Uterus (tissue), 4 donors: ENCODE measurements at places on chromosomes 11 and 22. TPM values are rescaled to one million over a fixed set of nuclear protein-coding genes. Genes with fewer than 3 reads are reported as not detected.

ANO9 gene
- total RNA-seq: 0.79 TPM

CHRM4 gene
- total RNA-seq: not detected

OR2AG2 gene
- not detected for total RNA-seq

IGSF9B gene
- total RNA-seq: 31.5 TPM

DUSP8 gene
- 1.9 TPM for total RNA-seq

DNA sequence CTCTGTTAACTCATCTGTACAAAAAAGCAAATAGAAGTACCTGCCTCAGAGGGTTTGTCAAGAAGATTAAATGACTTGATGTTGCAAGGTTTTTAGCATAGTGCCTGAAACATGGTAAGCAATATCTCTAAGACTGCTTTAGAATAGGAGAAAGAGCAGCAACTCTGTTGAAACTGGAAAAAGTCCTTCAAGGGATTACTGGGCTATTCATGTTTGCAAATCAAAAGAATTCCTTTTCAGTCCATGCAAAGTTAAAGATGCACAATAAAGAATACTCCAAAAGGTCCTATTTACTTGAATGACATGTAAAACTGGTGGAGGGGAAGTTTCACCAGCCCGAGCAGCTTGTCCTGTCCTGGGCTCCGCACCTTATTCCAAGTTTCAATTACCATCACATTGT is 70.6 kb downstream of the C2CD3 start:
- H3K27me3 ChIP-seq: no peaks in the 10 kb centered on the region
- no peak for DNase-seq
- H3K27ac ChIP-seq: no peak overlapping the region

DNA sequence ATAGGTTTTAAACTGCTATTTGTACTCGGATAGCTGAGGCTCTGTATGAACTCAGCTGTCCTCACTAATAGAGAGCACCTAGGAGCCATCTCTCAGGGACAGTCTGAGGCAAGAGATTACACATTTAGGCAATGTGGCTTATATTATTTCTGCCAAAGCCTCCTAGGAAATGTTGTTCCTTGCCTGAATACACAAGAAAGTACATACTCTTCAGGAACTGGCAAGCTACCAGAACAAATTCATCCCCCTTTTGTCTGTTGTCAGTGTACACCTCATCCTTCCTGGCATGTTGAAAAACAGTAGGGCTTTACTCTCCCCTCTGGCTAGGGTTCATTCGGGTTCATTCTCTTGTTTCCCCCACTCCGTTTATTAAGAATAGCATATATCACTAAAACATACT is 615.9 kb upstream of the FAT3 start:
- no peak overlapping the region for H3K4me3 ChIP-seq
- H3K36me3 ChIP-seq: no peaks in the 10 kb centered on the region
- no peak overlapping the region for H3K27ac ChIP-seq
- no peak for DNase-seq

GRCh38 chr11:67033661-67034166 is 10.8 kb downstream of the SYT12 start:
- H3K27ac ChIP-seq: peak overlapping the region; percentile 63
- H3K36me3 ChIP-seq: no peaks in the 10 kb centered on the region
- DNase-seq: peak; percentile 69
- no peaks in the 10 kb centered on the region for H3K4me1 ChIP-seq
- no peak overlapping the region for H3K4me3 ChIP-seq

- H3K27me3 ChIP-seq: no peaks in the 10 kb centered on the region
- H3K4me1 ChIP-seq: no peaks in the 10 kb centered on the region
- no peak overlapping the region for H3K27ac ChIP-seq
Observed at GRCh38 chr22:45642986-45643385, 28.6 kb upstream of the ATXN10 start.

DNA sequence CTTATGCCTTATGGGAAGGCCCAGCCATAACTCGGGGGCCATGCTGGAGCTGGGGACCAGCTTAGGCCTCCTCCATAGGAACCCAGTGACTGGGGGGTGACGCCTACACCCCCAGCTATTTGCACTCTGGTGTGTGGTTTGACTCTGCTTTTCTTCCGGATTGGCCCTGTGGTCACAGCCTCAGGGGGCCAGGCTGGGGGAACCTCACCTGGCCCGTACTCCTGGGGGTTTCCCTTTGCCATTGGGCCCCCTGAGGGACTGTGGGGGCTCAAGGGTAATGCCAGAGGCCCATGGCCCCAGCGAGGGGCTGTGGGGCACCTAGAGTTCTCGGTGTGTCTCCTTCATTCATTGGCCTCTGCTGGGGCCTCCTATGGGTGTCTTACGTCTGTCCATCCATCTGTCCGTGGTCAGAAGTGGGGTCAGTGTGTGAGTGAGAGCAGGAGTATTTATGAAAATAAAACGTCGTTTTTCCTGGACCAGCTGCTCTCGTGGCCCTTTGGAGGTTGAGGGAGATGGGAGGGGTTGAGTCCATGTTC is 6.3 kb upstream of the SH3BP1 start:
- no peaks in the 10 kb centered on the region for H3K36me3 ChIP-seq
- peaks cover 14% of the 10 kb centered on the region for H3K4me1 ChIP-seq
- no peak for DNase-seq

DNA sequence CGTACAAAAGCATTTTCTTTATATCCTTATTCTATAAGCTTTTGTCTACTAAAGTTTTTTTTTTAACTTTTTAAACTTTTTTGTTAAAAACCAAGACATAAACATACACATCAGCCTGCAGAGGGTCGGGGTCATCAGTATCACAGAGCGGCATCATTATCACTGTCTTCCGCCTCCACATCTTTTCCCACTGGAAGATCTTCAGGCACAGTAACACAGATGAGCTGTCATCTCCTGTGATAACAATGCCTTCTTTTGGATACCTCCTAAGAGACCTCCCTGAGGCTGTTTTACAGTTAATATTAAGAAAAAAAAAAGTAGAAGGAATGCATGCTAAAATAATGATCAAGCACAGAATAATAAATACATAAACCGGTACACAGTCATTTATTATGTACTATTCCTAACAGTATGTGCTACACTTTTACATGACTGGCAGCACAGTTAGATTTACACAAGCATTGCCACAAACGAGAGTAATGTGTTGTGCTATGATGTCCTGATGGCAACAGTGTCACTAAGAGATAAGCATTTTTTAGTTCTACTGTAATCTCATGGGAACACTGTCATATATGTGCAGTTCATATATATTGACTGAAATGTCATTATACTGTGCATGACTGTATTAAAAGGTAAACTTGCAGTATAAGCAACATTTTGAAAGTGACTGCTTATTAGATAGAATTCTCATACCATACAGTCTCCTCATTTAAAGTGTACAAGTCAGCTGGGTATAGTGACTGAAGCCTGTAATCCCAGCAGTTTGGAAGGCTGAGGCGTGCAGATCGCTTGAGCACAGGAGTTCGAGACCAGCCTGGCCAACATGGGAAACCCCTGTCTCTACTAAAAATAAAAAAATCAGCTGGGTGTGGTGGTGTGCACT is 58.6 kb downstream of the KDM2A start:
- H3K4me3 ChIP-seq: no peak overlapping the region
- H3K4me1 ChIP-seq: no peaks in the 10 kb centered on the region
- H3K27ac ChIP-seq: no peak overlapping the region
- H3K27me3 ChIP-seq: no peaks in the 10 kb centered on the region
- H3K36me3 ChIP-seq: no peaks in the 10 kb centered on the region
- no peak for DNase-seq

DNA sequence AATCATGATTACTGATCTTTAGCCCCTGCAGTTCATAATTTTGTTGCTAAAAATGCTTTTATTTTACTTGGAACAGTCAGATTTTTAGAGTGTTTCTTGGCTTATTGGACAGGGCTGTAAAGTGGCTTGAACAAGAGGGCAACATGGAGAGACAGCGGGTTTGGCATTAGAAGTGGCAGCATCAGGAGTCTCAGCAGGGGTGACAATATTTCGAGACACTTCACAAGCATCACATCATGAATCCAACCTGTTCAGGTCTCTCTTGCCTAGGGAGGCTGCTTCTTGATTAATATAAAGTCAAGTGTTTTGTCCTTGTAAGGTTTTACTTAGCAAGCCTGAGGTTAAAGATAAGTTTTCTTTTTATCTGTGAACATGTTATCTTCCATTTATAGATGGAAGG is 2249.5 kb downstream of the LRRC4C start:
- no peaks in the 10 kb centered on the region for H3K27me3 ChIP-seq
- H3K36me3 ChIP-seq: no peaks in the 10 kb centered on the region
- no peak for DNase-seq
- no peaks in the 10 kb centered on the region for H3K4me1 ChIP-seq

DNA sequence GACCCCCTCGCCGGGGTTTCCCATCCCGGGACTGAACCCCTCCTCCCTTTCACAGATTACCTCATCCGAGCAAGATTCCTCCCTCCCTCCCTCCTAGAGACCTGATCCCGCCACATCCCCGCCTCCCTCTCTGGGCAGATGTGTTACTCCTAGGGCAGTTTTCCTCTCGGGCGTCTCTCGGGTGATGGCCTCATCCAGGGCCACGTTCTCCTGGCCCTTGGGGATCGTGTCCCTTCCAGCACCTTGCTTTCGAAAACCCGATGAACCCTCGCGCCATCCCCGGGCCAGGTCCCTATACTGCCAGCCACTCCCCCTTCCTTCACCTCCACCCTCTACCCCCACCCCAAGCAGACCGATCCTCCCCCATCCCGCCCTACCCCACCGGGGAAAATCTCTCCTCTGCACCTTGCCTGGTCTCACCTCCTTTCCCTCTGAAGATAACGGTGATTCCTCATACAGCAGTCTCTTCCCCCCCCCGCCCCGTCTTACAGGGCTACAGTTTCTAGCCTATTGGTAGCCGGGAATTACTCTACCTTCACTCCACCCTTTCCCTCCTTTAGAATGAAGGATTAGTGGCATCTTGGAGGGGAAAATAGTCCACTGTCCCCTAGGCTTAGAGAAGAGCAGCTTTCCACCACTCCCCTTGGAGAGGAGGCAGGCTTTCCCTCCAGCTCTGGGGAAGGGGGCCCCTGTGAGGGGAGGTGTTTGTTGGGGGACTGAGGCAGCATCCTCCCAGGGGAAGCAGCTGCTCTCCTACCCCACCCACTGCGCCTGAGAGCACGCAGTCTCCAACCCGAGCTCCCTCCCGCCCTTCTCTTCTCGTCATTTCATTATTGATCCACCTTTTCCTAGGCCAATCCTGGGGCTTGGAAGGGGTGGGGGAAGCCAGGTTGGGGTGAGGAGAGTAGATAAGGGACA is 1.2 kb downstream of the KMT2A start:
- DNase-seq: peak; percentile 69
- no peaks in the 10 kb centered on the region for H3K36me3 ChIP-seq
- H3K4me3 ChIP-seq: peak overlapping the region; percentile 72
- H3K27me3 ChIP-seq: no peaks in the 10 kb centered on the region
- H3K4me1 ChIP-seq: no peaks in the 10 kb centered on the region

DNA sequence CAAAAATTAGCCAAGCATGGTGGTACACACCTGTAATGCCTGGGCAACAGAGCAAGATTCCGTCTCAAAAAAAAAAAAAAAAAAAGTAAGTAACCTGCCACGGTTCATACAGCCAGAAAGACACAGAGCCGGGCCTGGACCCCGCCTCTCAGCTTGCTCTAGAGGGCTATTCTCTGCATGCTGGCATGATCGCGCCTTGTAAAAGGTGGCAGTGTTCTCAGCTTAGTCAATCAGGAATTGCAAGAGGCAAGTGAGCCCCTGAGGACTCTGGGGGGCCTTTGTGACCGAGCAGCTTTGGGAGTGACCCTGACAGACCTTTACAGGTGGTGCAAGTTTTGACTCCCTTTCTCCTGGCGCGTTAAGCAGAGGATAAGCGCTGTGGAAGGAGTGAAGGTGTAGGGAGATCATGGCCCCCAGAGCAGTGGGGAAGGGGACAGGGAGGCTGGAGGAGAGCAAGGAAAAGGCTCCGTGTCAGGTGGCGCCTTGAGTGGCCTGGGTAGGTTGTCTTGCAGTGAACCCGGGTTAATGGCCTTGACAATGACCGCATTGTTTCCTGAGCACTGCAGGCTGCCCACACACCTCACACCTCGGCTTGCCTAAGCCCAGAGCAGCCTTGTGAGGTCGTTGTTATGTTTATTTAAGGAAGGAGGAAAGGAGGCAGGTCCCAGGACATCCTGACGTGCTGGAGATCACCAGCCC is 48.9 kb downstream of the CDPF1 start:
- no peak for DNase-seq
- H3K27ac ChIP-seq: no peak overlapping the region
- H3K4me1 ChIP-seq: no peaks in the 10 kb centered on the region
- H3K4me3 ChIP-seq: no peak overlapping the region

GRCh38 chr11:89922195-89922660 is at the start of gene TRIM49D1:
Gene TRIM49D1 (minus strand): TSS chr11:89922245. CDS start chr11:89917710, 4,535 bp downstream.
- no peaks in the 10 kb centered on the region for H3K36me3 ChIP-seq
- H3K4me1 ChIP-seq: no peaks in the 10 kb centered on the region

GRCh38 chr11:130190371-130190881 is 30.8 kb downstream of the ST14 start:
- H3K4me3 ChIP-seq: no peak overlapping the region
- no peaks in the 10 kb centered on the region for H3K36me3 ChIP-seq
- H3K27me3 ChIP-seq: no peaks in the 10 kb centered on the region
- no peaks in the 10 kb centered on the region for H3K4me1 ChIP-seq

DNA sequence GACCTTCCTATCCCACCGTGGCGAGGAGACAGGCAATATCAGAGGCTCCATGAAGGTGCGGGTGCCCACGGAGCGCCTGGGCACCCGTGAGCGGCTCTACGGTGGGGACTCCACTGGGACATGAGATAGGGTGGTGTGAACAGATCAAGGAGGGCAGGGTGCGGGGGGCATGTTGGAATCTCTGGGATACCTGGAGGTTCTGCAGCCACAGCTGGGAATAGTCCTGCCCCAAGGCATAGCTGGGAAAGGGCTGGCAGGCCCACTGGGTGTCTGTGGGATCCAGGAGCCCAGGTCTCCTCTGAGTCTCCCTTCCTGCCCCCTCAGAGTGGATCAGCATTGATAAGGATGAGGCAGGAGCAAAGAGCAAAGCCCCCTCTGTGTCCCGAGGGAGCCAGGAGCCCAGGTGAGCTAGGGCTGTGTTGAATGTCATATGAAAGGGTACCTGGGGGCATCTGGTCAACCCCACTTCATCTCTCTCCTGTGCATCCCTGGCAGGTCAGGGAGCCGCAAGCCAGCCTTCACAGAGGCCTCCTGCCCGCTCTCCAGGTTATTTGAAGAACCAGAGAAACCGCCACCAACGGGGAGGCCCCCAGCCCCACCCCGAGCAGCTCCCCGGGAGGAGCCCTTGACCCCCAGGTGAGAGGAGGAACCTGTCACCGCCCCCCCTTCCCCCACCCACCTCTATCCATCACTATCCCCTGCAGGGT is 8.5 kb downstream of the PHOX2A start:
- H3K36me3 ChIP-seq: no peaks in the 10 kb centered on the region
- DNase-seq: no peak
- H3K27me3 ChIP-seq: no peaks in the 10 kb centered on the region
- peaks cover 14% of the 10 kb centered on the region for H3K4me1 ChIP-seq
- H3K4me3 ChIP-seq: no peak overlapping the region

DNA sequence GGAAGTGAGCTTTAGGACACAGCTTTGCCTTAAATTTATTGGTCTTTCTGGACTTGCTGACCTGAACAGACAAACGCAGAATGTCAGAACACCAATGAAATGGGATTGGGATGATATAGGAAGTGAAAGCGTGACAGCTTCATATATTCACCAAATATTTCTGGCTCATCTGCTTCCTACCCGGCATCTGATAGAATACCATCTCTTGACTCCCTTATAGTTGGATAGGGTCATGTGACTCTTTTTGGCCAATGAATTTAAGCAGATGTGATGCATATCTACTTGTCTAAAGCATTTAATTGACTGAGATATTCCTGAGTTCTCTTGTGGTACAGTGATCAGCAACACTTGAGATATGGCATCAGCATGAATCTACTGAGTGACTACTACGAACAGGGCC is 2.5 kb upstream of the CAPRIN1 start:
- H3K36me3 ChIP-seq: no peaks in the 10 kb centered on the region
- no peaks in the 10 kb centered on the region for H3K27me3 ChIP-seq
- no peak overlapping the region for H3K4me3 ChIP-seq
- DNase-seq: no peak

- H3K4me3 ChIP-seq: peak overlapping the region; percentile 62
- no peak overlapping the region for H3K27ac ChIP-seq
- DNase-seq: no peak
- H3K36me3 ChIP-seq: no peaks in the 10 kb centered on the region
- no peaks in the 10 kb centered on the region for H3K4me1 ChIP-seq
Observed at GRCh38 chr22:45239681-45240051, 1.0 kb downstream of the KIAA0930 start.
